ENCODE measurements at places on chromosomes 1 and 21. TPM values are rescaled to one million over a fixed set of nuclear protein-coding genes. Genes with fewer than 3 reads are reported as not detected.

DNA sequence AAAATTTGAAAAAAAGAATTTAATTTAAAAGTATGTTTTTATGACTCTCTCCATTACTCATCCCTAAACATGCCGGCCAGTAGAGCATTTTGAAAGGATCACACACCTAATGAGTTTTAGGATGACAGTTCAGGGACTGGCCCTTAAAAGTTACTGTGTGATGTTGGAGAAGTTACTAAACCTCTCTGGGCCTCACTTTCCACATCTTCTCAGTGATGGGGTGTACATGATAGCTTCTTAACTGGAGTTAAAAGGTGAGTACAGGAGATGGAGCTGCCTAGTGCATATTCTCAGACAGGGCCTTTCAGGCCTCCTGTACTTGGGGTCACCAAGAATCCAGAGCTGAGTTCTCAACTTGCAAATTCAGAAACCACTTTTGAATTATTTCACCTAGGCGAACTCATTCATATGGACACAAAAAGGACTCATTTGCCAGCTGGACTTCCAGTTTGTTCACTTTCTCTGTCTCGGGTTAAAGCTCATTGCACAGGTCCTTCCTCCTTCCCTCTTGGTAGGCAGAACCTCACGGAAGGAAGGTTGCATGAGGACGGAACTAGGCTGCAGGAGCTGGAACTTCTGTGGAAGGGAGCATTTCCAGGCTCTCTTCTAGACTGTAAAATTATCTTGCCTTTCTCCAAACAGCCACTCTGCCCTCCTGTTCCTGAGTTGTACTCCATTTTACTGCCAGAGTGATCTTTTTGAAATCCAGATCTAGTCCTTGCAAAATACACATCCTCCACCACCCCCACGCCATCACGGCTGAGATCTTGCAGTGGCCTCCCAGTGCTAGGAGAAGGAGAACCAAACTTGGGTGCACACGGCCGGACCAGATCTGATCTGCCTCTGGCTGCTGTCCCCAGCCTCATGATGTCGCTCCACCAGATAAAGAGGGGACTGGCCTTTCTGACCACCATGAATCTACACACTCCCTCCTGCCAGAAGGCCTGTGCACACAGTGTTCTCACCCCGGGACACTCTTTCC is 4.3 kb upstream of the SLC30A1 start:
- no peaks in the 10 kb centered on the region for H3K36me3 ChIP-seq
- H3K27me3 ChIP-seq: no peaks in the 10 kb centered on the region
- DNase-seq: no peak

DNA sequence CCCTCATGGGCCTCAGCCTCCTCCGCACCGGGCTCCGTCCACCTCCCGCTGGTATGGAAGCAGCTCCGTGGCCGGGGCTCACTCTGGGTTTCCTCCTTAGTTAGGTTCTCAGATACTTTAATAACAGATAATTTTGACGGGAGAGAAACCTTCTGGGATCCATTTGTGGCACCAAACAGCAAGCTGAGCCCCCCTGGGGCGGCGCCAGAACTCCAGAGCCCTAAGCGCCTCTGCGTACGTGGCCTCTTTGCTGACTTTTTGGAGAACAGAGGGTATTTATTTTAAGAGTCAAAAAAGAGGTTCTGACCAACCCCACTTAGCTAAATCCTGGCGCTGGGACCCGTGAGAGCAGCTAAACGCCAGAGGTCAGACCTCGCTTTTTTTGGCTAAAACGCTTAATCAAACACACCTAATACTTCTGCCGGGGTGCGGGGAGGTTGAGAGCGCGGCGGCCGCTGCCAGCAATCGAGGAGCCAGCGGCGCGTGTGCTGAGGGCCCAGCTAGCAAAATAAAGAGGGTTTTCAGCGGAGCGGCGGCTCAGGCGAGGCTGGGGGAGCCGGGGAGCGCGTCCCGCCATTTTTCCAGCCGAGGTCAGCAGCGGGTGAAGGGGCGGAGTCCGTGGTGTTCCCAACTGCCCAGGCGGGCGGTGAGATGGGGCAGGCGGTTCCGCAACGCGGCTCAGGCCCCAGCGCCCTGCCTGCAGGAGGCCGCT is 171.7 kb downstream of the PRDM16 start:
- no peak for DNase-seq
- no peak overlapping the region for H3K27ac ChIP-seq
- no peaks in the 10 kb centered on the region for H3K27me3 ChIP-seq
- no peaks in the 10 kb centered on the region for H3K36me3 ChIP-seq

- H3K4me3 ChIP-seq: no peak overlapping the region
- H3K27me3 ChIP-seq: no peaks in the 10 kb centered on the region
- H3K27ac ChIP-seq: no peak overlapping the region
- peaks cover 12% of the 10 kb centered on the region for H3K36me3 ChIP-seq
Measured at GRCh38 chr1:225509770-225510169, 81.9 kb upstream of the LBR start.

BARHL2 gene
- not detected for polyA plus RNA-seq

SPRR4 gene
- not detected for polyA plus RNA-seq

All from IMR-90 (cell line).